Mesenteric fat pad (tissue), 1 donor: ENCODE measurements at places on chromosomes 11 and 22. TPM values are rescaled to one million over a fixed set of nuclear protein-coding genes. Genes with fewer than 3 reads are reported as not detected.

DNA sequence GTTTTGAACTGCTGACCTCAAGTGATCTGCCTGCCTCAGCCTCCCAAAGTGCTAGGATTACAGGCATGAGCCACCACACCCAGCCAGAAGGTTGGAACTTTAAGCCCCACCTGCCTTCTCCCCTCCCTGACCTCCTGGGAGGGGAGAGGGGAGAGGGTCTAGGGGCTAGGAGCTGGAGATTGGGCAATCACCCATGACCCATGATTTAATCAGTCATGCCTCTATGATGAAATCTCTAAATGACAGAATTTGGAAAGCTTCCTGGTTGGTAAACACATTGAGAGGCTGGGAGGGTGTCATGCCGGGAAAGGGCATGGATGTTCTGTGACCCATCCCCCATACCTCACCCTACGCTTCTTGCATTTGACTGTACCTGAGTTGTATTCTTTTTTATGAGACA is 17.1 kb upstream of the TFIP11 start:
- DNase-seq = no peak

DNA sequence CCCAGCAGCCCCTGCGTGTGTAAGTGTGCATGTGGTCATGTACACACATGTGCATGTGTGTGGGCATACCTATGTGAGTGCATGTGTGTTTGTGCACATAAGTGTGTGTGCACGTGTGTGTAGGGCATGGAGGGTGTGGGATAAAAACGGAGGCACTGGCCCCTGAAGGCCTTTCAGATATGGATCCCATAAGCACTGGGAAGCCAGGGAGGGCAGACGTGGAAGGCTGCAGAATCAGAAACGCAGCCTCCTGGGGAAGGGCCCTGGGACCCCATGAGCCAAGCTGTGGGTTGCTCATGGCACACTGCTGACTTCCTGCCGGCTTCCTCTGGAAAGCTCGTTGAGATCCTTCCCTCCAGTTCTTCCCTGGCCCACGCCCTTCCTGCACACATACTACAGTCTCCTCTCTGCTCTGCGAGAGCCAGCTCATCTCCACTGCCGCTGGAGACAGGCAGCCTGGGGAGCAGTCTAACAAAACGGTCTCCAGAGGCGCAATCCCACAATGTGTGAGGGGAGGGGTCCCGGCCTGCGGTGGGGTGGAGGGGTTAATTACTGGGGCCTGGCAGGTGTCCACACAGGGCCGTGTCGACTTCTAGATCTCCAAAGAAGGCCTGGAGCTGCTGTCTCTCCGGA is 435.2 kb upstream of the B3GAT1 start:
- peak; percentile 89 for DNase-seq

- no peak for DNase-seq
Measured at GRCh38 chr22:30444632-30445437, 19.3 kb downstream of the MTFP1 start.

DNA sequence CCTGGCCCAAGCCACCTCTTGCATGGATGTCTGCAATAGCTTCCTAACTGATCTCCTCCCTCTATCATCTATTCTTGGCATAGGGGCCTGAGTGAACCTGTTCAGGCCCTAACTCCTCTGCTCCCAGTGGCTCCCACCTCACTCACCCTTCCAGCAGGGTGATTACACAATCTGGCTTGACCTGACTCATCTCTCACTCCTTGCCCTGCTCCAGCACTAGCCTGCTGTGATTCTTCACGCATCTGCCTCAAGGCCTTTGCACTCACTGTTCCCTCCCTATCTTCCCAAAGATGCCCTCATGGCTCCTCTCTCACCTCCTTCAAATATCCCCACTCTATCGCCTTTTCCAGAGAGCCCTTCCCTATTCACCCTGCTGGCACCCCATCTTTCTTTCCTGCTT is 10.5 kb downstream of the SCN4B start:
- peak; percentile 37 for DNase-seq

DNA sequence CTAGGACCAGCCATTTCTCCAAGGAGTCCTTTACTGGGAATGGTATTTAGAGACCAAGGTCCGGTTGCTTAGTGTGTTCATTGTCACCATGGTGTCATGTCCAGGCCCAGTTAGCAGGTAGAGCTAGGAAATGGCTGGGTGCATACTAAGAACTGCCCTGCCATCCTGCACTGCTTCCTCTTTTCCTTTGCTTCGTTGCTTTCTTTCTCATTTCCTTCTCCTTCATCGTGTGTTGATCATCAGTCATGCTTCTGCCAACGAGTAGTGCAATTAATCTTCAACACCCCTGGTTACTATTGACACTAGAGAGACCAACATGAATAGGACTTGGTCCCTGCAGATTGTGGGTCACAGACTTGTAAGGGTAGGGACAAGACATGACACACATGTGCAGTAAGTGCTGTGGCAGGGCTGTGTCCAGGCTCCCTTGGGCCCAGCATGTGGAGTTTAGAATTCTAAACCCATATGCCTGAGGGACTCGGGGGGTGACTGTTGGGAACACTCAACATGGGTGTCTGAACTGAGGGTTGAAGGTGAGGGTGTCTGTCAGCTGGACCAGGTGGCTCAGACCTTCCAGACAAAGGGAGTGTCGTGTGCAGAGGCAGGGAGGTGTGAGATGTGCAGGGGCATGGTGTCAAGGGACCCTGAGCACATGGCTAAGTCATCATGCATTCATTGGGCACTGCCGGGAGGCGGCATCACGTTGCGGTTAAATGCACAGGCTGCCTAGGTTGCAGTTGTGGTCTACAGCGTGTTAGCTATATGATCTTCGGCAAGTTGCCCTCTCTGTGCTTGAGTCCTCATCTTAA is 42.6 kb downstream of the ST14 start:
- DNase-seq = no peak

DNA sequence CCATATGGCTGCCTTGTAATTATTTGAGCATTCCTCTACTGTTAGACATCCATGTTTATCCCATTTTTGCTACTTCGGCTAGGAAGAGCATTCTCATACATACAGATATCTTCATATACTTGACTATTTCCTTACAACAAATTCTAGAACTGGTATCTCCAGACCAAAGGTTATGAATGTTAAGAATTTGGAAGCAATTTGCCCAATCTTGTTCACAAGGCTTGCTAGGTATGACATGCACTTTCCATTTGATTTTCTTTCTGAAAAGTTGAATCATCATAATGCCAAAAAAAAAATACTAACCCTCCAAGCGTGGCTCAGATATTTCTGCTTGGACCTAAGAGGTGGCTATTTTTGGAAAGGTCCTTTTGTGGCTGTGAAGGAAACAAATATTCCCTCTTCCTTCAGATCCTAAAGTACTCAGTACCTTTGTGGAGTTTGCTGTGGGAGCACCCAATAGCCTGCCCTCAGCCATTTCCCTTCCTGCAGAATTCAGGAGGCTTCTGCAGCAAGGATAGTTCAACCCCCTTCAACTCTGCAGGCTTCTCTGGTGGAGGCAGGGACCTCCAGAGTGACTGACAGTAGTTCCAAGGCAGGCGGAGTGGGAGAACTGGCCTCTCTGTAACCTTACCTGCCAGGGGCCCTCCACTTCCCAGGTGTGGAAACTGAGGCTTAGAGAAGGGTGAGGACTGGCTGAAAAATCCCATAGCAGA is 22.0 kb upstream of the CPT1A start:
- DNase-seq = no peak

DNA sequence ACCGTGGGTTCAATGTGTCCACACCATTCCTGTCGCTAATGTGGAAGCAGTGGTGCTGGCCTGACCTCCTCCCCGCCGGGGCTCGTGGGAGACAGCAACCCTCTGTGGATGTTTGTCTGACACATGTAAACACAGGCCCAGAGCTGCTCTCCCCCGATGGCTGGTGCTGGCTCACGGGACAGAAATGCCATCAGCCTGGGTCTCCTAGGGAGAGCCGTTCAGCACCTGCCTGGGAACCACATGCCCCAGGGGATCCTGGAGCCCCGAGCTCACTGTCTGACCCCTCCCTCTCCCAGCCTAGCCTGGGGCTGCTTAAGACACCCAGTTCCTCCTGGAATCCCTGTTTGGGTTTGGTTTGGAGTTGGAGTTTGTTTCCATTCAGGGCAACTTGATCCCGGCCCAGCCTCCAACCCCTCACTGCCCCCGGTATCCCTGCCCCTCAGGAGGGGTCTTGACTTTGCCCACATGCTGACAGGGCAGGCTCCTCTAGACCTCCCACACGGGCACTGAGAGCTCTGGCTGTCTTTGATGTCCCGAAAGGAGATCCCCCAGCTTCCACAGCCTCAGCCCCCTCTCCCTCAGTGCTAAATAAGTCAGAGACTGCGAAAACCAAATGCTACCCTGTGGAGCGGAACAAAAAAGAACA is 50.9 kb upstream of the WNT11 start:
- DNase-seq = no peak

DNA sequence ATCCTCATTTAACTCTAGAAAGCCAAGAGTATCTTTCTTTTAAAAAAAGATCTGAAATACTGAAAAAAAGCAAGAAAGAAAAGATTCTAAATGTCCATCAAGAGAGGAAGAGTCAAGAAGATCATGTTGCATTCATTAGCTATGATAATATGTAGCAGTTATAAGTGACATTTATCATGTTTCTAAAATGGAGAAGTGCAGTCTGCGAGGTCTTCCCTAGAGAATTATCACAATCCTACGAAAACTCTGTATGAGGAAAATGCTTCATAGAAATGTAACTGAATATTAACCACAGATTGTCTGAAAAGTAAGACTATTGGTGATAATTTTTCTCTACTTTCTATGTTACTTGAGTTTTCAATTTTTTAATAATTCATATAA is 77.4 kb upstream of the USP47 start:
- no peak for DNase-seq

DNA sequence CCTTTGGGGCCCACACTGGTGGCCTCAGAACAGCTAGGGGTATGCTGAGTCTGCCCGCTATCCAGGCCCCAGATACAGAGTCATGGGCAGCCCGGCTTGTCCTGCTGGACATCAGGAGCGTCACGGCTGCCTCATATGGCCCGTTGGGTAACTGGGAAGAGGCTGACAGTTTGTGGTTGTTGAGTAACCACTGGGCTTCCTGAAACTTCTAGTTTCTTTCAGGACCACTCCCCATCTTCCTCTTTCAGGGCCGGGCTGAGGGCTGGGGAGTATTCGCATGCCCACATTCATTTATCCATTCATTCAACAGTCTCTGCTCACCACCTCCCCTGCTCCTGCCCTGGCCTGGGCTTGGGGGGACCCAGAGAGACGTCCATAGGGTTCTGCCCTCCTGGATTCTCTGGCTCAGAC is 13.4 kb upstream of the P2RY2 start:
- DNase-seq = peak; percentile 75

- DNase-seq = no peak
Measured at GRCh38 chr11:122229481-122230384, 113.7 kb upstream of the BLID start.

GRCh38 chr11:109309153-109309552 is 112.8 kb upstream of the C11orf87 start:
- no peak for DNase-seq

NDUFV1 gene
- total RNA-seq = 147 TPM

SEPTIN5 gene
- 7.0 TPM for total RNA-seq

KDM4D gene
- total RNA-seq = 0.93 TPM

MRGPRX4 gene
- not detected for total RNA-seq

FAU gene
- total RNA-seq = 617 TPM
